ENCODE measurements at places on chromosomes 16 and 17. TPM values are rescaled to one million over a fixed set of nuclear protein-coding genes. Genes with fewer than 3 reads are reported as not detected.

KRT20 gene
- not detected for total RNA-seq

LPO gene
- not detected for total RNA-seq

CDYL2 gene
- 15.8 TPM for total RNA-seq

POLR2C gene
- total RNA-seq = 124 TPM

SLC6A2 gene
- total RNA-seq = not detected

RAMP2 gene
- not detected for total RNA-seq

GRIN2C gene
- not detected for total RNA-seq

HSF5 gene
- 1.7 TPM for total RNA-seq

TPSG1 gene
- not detected for total RNA-seq
